ENCODE measurements at places on chromosomes 2 and 18. TPM values are rescaled to one million over a fixed set of nuclear protein-coding genes. Genes with fewer than 3 reads are reported as not detected.

GCG gene
- total RNA-seq: not detected

FAM237A gene
- not detected for total RNA-seq

CXCR1 gene
- not detected for total RNA-seq

GLI2 gene
- 6.6 TPM for total RNA-seq

DCDC2C gene
- not detected for total RNA-seq

Data from cardiac atrium fibroblast (primary cell).